Neural progenitor cell (in vitro differentiated cells): ENCODE measurements at places on chromosomes 13 and 19. TPM values are rescaled to one million over a fixed set of nuclear protein-coding genes. Genes with fewer than 3 reads are reported as not detected.
A peak's percentile ranks its signal among the peaks of the same experiment; 100 is the strongest.

DNA sequence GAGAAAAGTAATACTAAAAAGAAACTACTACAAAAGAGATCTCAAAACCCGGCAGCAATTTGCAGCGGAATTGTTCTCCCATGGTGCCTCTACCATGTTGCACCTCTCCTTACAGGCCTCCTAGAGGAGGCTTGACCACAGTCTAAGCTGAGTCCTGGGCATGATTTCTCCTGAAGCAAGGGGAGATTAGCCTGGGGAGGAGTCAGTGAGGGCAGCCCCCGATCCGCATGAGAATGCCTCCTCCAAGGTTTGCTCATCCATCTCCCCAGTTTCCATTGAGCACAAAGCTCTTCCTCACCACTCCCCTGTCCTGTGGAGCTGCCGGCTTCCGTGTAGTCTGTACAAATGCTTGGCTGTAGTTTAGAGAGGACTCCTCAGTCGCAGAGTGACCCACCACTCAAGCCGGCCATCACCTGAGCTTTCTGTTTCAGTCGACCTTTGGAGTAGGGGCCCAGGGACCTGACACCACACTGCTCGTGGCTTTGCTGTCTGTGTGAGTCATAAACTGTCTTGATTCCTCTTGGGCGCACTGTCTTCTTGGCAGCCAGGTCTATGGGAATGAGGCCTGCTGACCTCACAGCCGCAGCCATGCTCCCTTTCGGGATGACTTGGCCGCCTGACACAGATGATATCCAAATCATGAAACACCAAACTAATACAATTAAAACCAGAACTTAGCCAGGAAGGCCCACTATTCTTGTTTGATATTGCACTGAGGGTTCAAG, 72.3 kb downstream of the C1QTNF9 start:
- peak; percentile 9 for DNase-seq

RNF225 gene
- 0.62 TPM in 1 of 2 replicates, not detected in the other for total RNA-seq

DNA sequence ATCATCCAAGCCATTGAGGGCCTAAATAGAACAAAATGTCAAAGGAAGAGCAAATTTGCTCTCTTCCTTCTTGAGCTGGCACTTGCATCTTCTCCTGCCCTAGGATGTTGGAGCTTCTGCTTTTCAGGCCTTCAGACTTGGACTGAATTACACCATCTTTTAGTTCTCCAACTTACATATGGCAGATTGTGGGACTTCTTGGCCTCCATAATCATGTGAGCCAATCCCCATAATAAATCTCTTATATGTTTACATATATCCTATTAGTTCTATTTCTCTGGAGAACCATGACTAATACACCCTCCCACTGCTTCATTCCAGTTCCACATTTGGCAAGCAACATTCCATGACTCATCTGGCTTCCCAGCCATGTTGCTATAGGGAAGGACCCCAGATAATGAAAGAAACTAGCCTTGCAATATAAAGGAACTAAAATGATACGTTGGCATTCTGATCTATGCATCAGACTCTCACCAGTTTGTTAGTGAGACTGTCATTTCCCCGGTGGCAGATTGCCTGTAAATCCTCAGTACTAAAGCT, 11.0 kb upstream of the ACOD1 start:
- no peak for DNase-seq

GRCh38 chr13:63446329-63446728, 2030.7 kb upstream of the PCDH20 start:
- no peak for DNase-seq

DNA sequence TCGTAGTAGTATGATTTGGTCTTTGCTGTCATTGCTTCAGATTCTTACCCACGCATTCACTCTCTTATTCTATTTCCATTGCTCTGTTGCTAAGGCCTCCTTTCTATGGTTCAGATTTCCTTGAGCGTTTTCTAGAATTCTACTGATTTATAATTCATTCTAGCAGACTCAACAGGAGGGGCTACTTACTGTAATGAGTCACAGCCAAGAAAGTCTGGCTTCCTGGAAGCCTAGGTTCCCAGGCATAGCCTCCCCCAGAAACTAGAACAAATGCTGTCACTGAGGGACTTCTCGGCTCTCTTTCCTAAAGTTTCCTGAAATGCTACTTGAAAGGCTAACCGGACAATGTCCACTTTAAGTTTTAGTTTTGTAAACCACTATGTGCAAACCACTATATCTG, 47.7 kb upstream of the SPATA13 start:
- no peak for DNase-seq

DNA sequence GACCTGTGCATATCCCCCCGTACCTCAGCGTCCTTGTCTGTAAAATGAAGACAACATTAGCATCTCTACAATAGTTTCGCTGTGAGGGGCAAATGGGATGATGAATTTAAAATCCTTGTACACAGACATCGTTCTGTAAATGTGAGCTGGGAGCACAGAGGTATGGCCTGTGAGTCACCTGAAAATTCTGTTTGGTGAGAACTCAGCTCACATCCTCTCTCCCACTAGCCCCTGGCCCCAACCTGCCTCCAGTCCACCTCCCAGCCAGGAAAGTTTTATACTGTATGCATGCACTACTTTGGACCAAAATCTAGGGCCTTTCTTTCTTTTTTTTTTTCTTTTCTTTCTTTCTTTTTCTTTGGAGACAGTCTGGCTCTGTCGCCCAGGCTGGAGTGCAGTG, 8.7 kb upstream of the IZUMO2 start:
- DNase-seq: no peak

NALCN gene
- total RNA-seq: 0.53 and 1.1 TPM in 2 replicates

SLC6A16 gene
- total RNA-seq: 2.9 and 5.0 TPM in 2 replicates

LIM2 gene
- 0.26 and 3.2 TPM in 2 replicates for total RNA-seq

DNA sequence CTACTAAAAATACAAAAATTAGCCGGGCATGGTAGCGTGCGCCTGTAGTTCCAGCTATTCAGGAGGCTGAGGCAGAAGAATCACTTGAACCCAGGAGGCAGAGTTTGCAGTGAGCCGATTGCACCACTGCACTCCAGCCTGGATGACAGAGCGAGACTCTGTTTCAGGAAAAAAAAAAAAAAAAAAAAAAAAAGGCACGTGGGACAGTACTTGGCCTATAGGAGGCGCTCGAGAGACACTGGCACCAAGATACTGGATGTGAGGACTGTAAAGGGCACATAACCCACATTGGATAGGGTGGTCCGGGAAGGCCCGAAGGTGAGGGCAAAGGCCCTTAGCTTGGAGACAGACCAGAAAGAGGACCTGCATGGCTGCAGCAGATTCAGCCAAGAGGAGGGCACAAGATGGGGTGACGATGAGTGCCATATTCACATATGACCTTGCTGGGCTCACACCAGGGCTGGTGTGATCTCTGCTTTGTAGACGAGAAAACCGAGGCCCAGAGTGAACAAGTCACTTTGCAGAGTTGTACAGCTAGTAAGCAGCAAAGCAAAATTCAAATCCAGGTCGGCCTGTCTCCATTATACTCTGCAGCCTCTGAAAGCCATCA, 89.4 kb downstream of the DPF1 start:
- DNase-seq: peak; percentile 78

NCR1 gene
- not detected in 2 replicates for total RNA-seq

GRCh38 chr13:41678249-41678648, 220.9 kb downstream of the RGCC start:
- no peak for DNase-seq
